ENCODE measurements at places on chromosomes 4 and X.

DNA sequence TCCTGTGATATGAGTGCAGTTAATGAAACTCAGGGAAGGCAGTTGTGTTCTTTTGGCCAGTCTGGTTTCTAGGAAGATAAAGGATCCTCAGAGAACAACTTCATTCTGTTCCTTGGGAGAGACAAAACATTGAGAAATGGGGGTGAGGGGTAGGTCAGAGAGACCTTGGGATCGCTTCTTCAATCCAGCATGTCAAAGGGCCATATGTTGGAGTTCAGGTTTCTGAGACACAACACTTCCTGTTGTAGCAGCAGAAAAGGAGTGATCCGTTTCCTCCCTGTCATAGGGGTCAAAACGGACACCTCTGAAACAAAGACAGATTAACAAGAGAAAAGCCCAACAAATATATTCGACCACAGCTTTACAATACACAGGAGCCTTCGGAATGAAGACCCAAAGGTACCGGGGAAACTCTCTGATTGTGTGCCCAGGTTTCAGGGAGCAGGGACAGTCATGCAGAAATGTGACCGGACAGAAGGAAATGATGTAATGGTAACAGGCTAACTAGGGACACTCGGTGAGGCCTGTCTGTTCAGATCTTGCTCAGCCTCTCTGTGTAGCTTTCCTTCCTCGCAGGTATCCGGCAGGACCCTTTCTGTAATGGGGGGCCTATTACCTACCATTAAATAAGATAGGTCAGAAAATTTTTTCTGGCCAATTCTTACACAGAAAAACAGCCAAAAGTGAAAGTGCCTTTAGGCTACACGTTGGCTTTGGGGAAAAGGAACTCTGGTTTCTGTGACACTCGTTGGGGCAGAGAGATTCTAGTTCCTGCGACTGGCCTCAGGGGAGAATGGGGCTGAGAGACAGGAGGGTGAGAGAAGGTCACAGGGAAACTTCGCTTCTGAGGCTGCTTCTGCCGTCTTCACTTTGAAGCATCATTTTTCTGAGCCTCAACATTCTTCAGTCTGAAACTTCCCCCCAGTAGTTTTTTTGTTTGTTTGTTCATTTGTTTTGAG lies 103.3 kb upstream of the TLR3 start:
- DNase-seq = no peak

DNA sequence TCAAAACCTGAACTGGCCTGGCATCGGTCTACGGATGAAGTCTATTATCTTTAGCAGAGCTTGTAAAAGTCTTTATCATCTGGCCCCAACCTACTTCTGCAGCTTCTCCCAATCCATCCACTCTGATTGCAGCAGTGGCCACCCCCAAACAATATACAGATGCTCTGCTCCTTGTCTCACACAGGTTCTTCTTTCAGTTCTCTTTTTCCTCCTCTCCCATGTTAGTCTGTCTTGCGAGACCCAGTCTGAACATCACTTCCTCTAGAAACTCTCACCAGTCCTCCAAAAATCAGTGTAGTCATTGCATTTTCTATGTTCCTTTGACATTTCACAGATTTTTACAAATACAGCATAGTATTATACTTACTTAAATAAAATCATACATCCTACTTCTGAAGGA lies 163.0 kb downstream of the FRMPD4 start:
- no peak for DNase-seq

- no peak for DNase-seq
Measured at GRCh38 chrX:140092121-140092520, 126.8 kb upstream of the CXorf66 start.

DNA sequence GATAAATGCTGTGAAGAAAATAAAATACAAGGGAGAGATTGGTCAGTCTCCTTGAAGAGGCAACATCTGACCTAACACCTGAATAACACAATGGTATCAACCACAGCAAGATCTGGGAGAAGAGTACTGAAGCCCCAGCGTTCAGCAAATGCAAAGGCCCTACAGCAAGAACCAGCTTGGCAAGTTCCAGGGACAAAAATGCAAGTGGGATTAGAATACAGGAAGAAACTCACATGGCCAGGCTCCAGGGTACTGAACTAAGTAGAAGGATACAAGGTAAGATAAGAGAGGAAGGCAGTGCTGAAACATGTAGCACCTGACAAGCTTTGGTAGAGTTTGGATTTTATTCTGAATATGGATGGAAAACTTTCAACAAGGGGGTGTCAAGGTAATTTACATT lies 3.6 kb downstream of the SMIM14 start:
- no peak for DNase-seq

- no peak for DNase-seq
Measured at GRCh38 chr4:86670298-86670697, 76.2 kb downstream of the PTPN13 start.

- no peak for DNase-seq
Measured at GRCh38 chr4:166017804-166018203, 144.8 kb downstream of the TLL1 start.

DNA sequence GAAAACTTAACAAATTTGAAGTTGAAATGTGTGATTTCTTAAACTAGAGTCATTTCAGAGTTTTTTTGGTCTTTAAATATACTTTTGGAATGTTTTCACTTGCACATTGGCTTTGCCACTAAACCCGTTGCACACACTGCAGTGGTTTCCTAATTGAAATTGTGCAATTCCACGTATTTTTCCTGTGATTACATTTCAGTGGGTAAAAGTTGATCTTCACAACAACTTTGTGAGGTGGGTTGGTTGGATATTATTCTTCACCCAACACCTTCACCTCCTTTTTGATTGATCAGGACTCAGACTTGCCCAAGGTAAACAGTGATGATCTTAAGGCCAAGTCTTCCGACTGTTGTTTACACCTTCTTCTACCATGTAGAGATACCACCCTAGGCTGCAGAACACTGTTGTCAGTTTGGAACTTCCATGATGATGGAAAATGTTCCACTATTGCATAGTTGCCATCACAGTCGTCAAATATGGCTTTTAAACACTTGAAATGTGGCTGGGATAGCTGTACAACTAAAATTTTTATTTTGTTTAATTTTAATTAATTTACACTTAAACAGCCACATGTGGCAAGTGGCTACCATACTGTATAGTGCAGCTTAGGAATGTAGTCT lies 13.7 kb downstream of the SEPTIN11 start:
- DNase-seq = no peak

- DNase-seq = no peak
Measured at GRCh38 chrX:2325076-2325784, 175.5 kb downstream of the DHRSX start.

- DNase-seq = no peak
Measured at GRCh38 chr4:107818301-107818910, 6.3 kb upstream of the SGMS2 start.

- no peak for DNase-seq
Measured at GRCh38 chr4:121742794-121743193, 22.2 kb downstream of the SMIM43 start.

DNA sequence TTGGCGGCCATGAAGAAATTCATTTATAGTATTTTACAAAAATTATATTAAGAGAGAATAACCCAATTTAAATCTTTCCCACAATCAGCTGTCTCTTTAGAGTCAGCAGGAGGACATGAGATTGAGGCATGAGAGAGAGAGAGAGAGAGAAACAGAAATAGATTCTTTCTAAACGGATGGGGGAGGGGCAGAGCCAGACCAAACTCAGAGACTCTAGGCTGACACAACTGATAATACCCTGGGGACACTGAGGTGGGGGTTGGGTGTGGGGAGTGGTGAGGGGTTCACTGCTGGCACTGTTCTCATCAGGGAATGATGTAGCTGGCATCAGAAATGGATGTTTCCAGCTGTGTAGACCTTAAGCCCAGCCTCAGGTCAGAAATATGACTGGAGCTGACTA lies 20.5 kb upstream of the HOPX start:
- DNase-seq = no peak

DNA sequence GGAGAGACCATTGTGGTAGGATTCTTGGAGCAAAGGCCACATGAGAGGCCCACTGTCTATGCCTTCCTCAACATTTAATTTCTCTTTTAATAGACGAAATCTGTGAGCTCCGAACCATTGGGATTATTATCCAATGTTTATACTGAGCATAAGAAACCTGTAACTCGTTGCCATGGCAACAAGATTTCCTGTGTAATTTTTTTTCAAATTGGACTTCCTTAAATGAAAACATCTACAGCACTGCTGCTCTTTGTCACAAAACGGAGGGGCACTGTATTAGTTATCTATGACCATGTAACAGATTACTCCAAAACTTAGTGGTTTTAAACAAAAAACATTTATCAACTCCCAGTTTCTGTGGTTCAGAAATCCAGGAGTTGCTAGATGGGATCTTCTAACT lies 38.7 kb downstream of the PPP1R2C start:
- DNase-seq = no peak

DNA sequence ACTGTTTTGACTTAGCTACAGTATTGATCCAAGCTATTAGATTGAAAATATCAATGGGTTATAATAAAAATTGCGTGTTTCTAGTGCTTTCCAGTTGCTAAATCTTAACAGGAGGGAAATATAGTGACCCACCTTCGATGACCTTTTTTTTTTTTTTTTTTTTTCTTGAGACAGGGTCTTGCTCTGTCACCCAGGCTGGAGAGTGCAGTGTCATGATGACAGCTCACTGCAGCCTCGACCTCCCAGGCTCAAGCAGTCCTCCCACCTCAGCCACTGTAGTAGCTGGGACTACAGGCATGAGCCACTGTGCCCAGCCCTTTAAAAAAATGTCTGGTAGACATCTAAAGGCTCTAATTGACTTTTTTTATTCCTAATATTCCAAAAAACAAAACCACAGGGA lies 3.8 kb upstream of the ASB5 start:
- no peak for DNase-seq

DNA sequence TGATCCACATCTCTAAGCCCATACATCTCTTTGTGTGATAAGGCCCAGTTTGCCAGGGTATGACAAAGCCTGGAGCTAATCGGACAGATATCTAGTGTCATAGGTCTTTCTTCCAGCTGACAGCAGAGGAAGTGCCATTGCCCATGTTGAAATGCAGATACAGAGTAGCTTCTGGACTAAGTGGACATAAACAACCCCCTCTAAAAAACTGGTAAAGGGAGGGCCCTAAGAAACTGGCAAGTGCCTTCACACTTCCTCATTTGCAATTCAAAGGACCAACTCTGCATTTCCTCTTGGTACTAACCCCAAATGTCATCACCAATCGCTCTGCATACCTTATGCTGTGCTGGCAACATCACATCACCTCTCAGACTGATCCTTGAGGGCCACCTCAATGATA lies 20.8 kb downstream of the ARHGEF6 start:
- no peak for DNase-seq

- DNase-seq = no peak
Measured at GRCh38 chrX:8233091-8233490, 62.0 kb upstream of the VCX2 start.

- no peak for DNase-seq
Measured at GRCh38 chr4:87066403-87067123, 131.8 kb downstream of the AFF1 start.

- no peak for DNase-seq
Measured at GRCh38 chr4:89486042-89486441, 178.4 kb upstream of the GPRIN3 start.

- DNase-seq = no peak
Measured at GRCh38 chr4:73875401-73875800, 6.2 kb downstream of the CXCL1 start.

DNA sequence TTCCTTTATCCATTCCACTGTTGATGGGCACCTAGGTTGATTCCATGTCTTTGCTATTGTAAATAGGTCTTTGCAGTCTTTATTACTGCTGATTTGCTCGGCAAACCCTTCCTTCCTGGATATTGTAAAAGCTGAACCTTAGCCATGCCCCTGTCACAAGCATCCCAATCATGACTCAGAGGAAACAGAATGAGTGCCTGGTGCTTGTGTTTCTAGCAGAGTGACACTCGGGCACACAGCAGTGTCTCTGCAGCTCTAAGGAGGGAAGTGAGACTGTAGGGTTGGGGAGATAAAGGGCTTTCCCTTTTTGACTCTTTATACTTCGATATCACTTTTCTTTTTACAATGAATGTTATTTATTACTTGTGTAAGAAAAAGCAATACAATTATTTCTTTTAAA lies 83.3 kb downstream of the AKAP4 start:
- no peak for DNase-seq

DNA sequence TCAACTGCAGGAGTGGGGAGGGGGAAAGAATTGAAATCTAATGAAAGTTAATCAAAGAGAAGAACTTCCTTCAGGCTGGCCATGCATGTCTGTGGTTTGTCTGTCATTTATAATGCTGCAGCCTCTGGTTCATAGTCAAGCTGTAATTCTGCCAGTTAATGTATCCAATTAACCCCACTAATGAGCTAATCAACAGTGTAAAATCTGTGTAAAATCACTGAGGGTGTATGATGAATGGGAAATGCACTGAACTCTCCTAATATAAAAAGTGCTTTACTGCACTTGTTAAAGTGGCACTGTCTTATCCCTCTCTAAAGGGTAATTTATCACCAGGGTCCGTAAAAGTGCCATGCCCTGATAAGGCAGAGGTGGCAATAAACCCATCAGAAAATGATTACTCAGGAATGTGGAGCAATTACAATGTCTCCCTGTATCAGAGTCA lies 798.1 kb downstream of the PDHA2 start:
- no peak for DNase-seq

DNA sequence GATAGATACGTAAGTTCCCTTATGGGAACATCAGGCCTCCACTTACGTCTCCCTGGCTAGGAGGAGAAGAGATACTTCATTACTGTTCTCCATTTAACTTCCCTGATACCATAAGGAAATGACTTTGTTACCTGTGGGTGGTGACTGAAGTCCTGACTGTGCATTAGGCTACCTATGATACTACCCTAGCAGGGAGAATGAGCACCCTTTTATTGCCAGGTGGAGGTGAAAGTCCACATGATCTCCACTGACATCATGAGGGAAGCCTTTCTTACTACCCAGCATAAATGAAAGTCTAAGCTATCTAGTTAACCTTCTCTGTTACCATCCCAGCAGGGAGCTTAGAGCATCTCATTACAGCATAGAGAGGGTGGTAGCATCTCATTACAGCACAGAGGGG lies 24.4 kb upstream of the LAMTOR3 start:
- DNase-seq = no peak

DNA sequence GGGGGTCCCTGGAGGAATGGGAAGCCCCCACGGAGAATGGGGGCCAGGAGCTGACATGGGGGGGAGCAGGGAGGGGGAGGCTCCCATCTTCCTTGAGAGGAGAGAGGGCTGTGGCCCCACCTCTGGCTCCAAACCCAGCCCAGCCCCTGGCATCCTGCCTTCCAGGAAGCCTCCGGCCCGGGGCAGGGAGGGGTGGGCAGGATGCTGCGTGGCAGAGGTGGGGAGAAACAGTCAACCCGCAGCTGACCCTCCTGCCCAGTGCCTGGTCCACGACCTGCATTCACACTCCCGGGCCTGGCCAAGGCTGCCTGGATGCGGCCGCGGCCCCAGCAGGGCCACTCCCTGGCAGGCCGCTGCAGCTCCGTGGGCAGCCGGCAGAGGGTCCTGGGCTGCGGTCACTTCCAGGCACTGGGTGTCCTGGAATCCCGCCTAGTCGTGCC lies 39.0 kb downstream of the CPLX1 start:
- no peak for DNase-seq

DNA sequence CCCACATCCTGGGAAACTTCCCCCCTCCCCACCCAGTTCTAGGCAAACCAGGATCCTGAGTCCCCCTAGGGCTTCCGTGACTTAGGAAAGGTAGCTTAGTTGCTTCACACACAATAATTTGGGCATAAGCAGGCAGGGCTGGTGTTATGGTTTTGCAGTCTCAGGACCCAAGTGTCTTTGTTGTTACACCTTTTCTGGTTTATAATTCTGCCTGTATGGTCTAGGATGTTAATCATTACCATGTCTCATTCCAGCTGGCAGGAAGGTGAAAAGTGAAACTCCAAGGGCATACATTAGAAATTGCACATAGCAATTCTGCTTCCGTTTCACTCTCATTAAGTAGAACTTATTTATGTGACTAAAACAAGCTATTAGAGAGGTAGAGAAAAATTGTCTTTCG lies 16.8 kb downstream of the UGT8 start:
- DNase-seq = no peak
